ENCODE measurements at places on chromosomes 1 and 21. TPM values are rescaled to one million over a fixed set of nuclear protein-coding genes. Genes with fewer than 3 reads are reported as not detected.
A peak's percentile ranks its signal among the peaks of the same experiment; 100 is the strongest.

Gene PRR9
- not detected for polyA plus RNA-seq

Gene AGT
- not detected for polyA plus RNA-seq

Gene LCE1F
- not detected for polyA plus RNA-seq

Gene DIRAS3
- polyA plus RNA-seq = not detected

Gene TYW3
- polyA plus RNA-seq = 4.8 TPM

Gene L1TD1
- polyA plus RNA-seq = not detected

Gene DPH5
- 32.0 TPM for polyA plus RNA-seq

- no peak for DNase-seq
Measured at GRCh38 chr1:62712336-62713243, 24.4 kb upstream of the DOCK7 start.

GRCh38 chr1:219405531-219406331, 207.2 kb downstream of the ZC3H11B start:
- no peak for DNase-seq

DNA sequence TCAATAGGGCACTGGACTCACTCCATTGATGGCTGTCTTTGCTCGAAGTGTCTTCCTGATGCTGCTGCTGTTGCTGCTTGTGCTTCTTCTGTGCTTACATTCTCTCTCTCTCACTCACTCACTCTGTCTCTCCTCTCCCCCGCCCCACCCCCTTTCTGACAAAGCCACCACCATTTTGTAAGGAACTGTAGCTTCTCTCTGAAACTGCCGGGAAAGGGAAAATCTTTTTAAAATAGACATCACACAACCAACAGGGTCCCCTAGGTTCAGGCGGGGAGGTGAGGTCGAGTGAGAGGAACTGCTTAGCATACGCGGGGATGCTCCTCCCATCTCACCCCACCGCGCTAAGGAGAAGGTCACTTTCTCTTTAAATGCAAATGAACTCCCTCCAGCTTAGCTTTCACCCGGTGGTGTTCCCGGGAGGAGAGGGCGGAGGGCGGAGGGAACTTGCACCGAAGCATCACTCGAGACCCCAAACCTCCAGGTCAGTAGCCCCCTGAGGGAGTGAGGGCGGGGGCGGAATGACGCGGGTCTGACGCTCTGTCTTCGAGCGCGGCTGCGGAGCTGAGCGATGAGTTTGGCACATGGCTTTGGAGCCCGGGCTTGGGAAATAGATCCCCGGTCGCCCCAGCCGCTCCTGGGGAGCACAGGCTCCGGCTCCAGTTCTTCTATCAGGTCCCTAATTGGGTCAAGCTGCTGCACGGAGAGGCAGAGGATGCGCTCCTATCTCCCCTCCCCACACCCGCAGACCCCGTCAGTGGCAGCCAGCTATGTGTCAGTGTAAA, at the start of gene CCDC28B:
Gene CCDC28B (plus strand): TSS at position 370 of the 785 bp plus-strand sequence. CDS start 1,341 bp downstream, outside the sequence.
- DNase-seq = peak; percentile 62

DNA sequence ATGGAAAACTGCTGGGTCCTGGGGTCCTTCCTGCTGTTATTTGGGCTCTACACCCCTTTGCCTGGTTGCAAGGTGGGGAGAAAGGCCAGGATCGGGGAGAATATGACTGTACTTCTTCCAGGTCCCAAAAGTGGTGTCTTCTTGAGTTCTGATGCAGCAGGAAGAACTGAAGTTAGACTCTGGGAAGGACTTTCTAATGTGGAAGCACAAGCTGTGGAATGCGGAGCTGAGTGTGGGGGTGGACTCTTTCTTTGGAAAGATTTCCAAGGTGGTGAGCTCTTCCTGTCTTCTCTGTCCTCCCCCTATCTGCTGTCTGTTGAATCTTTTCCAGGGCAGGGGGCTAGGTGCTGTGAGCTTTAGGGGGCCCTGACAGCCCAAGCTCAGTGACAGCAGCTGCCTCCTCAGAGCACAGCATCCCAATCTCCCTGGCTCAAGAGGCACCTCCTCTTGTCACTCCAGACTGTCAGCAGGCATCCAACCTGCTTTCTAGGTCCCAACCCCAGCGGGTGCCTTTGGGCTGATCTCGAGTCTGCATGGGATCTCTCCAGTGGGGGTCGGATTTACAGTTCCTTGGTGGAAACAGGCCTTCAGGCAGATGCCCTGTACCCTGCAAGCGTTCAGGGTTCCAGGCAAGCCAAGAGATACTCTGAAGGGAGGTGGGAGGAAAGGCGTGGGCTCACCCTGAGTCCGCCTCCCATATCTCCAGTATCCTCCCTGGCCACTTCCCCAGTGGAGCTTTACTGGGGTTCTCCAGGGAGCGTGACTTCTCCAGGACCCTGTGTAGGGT, 23.2 kb downstream of the ADORA1 start:
- DNase-seq = no peak

DNA sequence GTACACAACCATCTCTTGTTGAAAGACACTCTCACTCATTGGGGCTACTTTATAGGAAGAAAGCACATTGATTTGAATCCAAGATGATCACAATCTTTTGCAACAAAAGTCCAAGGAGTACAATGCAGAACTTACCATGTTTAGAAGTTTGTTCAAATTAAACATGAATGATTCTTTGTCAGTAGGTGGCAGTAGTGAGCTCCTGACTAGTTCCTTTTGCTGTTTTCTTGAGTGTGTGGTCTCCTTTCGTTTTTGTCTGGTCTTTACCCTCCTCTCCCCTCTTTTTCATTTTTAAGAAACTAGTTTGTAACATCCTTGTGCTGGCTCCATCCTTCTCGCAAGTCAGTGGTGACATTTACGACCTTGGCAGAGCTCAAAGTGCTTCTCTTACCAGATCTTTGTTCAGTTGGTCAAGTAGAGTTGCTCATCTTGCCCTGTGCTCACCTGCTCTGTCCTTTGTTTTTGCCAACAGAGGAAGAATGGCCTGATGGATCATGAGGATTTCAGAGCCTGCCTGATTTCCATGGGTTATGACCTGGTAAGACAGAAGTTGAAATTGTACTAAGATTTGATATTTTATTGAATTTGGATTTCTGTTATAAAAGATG, 35.7 kb upstream of the MTR start:
- peak; percentile 21 for DNase-seq

DNA sequence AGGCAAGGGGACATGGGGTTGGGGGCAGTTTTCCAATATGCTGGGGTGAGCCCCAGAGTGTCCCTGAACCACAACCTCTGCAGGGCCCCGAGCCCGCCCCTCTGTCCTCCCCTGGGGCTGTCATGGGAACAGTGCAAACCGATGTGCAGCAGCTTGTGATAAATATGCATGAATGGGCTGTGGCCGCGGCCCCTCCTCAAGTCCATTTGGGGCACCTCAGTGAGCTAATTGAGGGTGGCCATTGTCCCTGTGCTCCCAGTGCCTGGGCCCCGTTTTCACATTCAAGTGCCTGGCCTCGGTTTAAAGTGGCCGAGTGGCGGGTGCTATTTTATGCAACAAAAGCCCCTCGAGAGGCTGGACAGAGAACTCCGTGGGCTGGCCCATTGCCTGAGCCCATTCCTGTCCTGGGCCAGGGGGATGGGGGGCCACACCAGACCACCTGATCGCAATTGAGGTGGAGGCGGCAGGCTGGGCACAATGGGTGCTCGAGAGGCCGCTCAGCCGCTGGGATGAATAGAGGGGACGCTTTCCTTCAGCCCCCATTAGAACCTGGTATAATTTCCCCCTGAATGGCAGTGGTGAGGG, 193.7 kb downstream of the FOXD2 start:
- DNase-seq = no peak

DNA sequence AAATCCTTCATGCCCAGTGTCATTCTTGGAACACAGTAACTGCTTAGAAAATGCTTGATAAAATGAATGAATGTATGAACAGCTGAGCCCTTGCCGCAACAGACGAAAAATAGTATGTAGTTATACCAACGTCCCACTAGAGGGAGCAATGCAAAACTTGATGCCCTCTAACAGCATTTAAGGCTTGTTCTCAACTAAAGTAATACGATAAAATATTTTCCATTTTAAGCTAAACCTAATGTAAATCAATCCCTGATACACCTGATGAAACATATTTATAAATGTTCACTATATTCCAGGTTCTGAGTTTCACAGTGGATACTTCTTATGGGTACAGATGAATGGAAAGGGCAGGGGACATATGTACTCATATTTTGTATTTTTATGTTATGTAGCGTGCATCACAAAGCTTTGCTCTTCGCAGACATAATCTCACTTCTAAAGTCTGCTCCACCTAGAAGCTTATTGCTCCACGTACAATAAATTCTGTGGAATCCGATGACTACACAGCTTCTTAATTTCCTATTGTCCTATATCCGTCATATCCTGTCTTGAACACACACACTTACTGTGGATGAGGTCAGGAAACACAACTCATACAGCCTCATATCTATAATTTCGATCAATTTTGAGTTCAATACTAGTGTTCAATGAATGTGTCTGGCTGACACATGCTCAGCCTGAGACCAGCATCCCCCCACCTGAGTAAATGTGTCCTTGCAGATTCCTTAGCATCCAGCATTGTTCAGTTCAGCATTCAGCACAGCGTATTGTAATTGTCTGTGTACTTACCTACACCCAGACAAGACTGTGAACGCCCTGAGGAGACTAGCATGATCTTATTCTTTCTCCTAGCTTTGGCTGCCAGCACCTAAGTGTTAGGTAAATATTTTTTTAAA, 4.4 kb upstream of the UTP25 start:
- peak; percentile 22 for DNase-seq

DNA sequence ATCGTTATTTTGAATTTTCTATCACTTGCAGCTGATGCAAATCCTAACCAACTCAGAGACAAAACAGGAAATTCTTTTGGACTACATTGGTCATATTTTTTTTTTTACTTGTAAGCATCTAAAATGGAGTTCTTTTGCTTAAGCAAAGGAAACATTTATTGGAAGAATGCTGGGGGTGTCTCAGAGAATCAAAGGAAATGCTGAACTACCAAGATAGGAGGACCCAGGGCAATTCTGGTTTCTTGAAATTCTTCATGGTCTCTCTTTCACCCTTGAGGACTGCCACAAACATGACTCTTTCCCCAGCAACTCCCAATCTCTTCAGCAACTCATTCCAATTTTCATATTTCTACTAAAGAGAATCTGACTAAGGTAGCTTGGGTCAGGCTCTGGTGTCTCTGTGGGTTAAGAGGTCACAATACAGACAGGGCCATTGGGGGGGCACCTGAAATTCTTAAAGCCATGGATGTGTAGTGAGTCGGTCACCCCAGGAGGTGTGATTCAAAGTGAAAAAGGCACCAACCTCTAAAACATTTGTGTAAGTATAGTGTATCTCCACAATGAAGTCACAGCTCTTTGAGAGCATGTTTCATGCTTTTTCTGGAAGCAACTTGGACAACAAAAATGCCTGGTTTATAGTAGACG, 171.1 kb upstream of the FGGY start:
- no peak for DNase-seq

DNA sequence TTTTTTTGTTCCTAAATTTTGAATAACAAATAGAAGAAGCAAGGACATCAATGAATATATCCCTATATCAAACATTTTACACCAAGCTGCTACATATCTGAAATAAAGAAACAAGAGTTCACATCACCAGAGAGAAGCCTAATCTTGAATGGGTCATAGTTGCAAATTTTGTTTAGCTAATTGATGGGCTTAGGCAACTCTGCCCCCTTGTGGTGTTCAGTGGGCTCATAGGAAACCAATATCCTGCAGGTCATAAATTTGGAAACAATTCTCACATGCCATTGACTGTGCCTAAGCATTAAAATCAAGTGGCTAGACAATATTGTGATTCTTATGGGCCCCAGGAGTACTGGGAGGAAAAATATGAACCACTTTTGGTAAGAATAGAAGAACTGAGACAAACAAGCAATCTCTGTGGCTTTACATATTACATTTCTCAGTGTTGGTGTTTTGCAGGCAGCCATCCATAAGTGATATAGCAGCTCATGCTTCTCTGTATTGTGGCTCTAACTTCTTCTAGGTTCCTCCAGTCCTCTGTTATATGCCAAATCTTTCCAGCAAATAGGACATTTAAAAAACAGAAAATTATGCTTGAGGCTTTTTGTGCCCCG, 1262.8 kb upstream of the PRMT6 start:
- DNase-seq = no peak

GRCh38 chr1:225896937-225897549, 8.1 kb upstream of the LEFTY1 start:
- DNase-seq = peak; percentile 81

- no peak for DNase-seq
Measured at GRCh38 chr1:115976921-115977498, 697 bp downstream of the SLC22A15 start.

- no peak for DNase-seq
Measured at GRCh38 chr1:86862920-86863319, 51.0 kb downstream of the SELENOF start.

DNA sequence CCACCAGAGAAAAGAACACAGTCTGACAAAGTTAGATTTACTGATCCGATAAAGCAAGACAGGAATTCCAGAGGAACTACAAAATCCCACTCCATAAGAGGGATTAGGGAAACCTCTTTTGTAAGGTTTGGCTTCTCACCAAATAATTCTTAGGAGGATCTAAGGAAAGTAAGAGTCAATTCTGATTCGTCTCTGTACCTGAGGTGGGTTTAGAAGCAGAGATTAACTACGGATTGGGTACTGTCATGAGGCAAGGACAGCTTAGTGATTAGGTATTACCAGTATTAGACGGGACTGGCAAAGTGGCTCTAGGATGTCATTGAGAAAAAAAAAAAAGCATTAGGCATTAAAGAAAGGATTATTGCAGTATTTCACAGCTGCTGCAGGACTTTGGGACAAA, 371.7 kb upstream of the BRINP3 start:
- no peak for DNase-seq

GRCh38 chr1:110605901-110606656, at the start of gene KCNA2:
KCNA2 (minus strand) TSS chr1:110606358; CDS start chr1:110604782, 1,576 bp downstream.
- DNase-seq = no peak

DNA sequence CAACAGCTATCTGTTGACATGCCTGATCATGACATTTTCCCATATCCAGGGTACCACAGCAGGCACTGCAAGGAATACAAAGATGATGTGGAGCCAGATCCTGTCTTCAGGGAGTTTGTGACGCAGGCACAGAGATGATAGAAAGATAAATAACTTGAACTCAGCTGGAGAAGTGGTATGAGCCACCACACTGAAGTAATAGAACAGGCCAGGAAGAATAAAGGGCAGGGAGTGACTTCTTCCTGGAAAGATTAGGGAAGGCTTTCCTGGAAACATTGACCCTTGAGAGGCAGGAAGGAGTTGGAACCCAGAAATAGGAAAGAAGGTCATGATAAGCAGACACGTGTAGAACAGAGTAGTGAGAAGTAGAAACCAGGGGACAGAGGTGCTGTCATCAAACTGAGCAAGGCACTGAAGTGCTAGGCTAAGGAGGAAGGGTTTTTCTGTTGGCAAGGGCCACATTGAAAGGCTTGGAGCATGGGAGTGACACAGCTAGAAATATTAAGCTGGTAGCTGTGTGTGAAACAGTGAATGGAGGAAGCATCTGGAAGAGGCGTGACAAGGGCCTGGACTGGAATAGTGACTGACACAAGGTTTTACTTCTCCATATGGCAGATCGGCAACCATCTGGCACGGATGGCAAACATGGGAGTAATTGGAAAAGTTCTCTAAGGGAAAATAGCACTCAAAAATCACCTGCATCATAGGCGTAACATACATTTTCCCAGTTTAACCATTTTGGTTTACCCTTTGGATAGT, 68.4 kb downstream of the AK5 start:
- no peak for DNase-seq

GRCh38 chr1:233514946-233515391, 98.9 kb upstream of the KCNK1 start:
- DNase-seq = no peak

DNA sequence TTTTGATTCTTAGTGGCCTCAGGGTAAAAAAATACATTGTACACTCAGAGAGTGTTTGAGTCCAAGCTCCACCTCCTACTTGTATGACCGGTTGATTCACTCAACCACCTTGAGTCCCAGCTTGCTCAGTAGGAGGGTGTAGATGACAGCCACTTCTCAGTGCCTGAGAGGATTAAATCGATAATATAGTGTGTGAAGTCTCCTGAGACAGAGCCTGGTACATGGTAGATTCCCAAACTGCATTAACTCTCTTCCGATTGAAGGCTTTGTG, 38.4 kb downstream of the NCMAP start:
- no peak for DNase-seq

All from immature natural killer cell (primary cell).